ENCODE measurements at places on chromosomes 7 and 10.

DNA sequence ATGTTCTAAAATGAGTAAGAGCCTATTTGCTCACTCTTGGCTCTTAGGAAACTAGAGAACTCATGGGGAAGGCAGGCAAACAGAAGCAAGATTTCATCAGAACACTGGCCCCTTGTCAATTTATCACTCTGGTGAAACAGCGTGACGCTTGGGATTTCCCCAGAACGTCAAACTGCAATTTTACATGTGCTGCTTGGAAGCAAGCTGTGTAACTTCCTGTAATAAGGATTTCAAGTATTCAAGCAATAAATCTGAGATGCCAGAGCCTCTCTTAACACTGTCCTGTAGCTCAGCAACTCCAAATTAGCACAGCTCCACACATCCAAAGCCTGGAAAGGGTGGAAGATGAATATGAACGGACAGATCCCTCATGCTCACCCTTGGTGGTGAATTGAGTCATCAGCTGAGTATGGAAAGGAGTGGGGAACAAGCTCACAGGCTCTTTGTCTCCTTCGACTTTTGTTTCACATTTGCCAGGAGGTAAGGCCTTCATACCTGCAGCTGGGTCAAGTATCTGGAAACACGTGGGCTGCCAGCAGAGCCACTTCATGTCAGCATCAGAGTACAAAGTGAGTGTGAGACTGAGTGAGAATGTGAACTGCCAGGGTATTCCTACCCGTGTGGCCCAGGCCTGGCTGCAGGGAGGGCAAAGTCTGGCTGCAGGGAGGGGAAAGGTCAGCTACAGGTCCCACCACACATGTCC lies 140.4 kb upstream of the NAMPT start:
- no peak for DNase-seq

DNA sequence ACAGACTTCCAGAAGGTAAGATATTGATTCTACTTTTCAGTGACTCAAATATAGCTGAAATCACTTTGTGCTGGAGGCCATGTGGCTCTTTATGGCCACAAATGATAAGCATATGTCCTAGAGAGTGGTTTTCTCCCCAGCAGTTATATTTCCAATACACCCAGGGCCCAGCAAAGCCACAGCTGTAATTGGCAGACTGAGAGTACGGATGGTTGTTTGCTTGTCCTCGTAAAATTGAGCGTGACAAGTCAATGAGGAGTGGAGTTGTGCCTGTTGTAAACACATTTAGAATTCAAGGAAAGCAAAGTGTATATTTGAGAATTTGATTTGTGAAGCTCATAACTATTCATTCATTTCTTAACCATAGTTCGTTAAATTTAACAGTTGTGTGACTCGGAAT lies 201.8 kb downstream of the LHFPL3 start:
- DNase-seq, result no peak

DNA sequence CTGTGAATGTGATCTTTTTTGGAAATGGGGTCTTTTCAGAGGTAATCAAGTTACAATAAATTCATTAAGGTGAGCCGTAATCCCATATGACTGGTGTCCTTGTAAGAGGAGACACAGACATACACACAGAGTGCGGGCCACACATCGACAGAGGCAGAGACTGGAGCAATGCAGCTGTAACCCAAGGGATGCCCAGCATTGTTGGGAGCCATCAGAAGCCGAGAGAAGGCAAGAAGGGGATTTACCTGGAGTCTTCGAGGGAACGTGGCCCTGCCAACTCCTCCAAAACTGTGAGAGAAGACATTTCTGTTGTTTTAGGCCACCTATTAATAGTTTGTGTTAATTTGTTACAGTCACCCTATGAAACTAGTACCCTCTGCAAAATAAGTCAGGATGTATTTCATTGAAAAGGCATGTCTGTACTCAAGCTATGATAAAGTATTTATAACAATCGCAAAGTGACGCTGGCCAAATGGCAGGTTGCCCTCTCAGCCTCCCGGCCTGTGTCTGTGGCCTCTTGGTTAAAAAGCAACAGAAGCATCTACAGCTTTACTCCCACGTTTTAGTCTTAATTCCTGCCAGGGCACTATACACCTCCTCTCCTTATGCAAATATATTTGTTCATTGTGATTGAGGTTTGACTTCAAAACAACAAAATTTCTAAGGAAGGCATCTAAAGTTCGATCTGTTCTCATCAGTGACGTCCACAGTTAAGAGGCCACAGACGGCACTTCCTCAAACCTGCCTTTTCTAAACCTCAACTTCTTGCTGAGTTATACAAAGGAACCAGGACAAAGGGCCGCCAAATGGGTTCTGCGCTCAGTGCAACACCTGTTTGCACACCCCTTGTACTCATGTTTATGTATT lies 46.8 kb downstream of the HIPK2 start:
- DNase-seq, result no peak

GRCh38 chr7:111356941-111357340 lies 205.4 kb downstream of the IMMP2L start:
- no peak for DNase-seq

- DNase-seq, result no peak
Measured at GRCh38 chr10:85413570-85413969, 953.0 kb downstream of the GRID1 start.

GRCh38 chr10:91555455-91555854 lies 77.4 kb downstream of the PPP1R3C start:
- DNase-seq, result no peak

DNA sequence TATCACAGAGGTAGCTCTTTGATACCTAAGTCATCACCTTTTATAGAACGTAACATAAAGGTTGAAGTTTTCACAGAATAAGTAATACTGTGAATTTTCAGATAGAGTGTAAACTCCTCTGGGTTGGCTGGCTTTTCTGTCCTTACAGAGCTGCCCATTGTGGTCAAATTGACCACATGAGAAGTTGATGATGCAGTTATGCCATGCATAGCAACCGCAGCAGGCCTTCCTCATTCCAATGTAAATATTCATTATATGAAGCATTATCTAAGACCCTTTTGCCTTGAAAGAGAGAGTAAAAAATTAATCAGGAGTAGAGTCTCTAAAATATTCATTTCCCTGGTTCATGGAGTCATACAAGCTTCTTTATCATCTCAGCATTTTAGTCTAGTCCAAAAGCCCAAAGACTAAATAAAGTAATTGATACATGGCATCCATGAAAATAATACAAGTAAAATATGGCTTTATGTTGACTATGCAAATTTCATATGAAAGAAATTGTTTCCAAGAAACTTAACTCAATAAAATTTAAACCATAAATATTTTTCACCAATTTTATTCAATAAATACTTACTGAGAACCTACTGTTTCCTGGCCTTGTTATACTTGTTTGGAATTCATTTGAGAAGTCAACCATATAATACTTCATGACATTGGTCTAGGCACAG lies 516.4 kb downstream of the PCDH15 start:
- DNase-seq, result no peak

DNA sequence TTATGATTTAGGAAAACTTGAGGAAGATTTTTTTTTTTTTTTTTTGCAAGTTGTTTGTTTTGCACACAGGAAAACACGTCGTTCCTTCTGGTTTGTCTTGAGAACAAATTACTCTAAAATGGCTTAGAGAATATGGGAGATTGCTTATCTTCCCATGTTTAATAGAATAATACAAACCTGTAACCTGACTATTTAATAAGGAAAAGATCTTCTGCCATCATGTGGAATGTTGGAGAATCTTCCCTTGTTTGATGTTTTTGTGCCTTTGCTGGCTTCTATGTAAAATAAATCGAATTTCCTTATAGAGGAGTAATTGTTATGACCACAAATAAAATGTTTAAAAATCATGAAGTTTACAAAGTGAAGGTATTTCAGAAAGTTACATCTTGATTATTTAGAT lies 818.8 kb downstream of the GATA3 start:
- DNase-seq, result no peak

DNA sequence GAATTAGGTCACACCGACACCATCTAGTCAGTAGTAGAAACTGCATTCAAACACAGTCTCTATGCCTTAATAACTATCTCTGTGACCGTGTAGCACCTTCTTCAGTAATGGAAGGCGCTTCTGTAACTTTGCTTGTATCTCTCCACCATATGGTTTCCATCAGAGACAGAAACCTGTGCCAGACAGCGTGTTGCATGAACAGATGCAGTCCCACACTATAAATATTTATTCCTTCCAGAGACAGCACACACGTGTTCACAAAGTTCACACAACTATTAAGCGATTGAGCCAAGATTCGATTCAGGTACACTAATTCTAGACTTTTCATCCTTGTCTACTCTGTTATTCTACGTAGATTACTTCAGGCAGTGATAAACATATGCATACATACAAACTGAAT lies 873.9 kb upstream of the MBL2 start:
- DNase-seq, result no peak

DNA sequence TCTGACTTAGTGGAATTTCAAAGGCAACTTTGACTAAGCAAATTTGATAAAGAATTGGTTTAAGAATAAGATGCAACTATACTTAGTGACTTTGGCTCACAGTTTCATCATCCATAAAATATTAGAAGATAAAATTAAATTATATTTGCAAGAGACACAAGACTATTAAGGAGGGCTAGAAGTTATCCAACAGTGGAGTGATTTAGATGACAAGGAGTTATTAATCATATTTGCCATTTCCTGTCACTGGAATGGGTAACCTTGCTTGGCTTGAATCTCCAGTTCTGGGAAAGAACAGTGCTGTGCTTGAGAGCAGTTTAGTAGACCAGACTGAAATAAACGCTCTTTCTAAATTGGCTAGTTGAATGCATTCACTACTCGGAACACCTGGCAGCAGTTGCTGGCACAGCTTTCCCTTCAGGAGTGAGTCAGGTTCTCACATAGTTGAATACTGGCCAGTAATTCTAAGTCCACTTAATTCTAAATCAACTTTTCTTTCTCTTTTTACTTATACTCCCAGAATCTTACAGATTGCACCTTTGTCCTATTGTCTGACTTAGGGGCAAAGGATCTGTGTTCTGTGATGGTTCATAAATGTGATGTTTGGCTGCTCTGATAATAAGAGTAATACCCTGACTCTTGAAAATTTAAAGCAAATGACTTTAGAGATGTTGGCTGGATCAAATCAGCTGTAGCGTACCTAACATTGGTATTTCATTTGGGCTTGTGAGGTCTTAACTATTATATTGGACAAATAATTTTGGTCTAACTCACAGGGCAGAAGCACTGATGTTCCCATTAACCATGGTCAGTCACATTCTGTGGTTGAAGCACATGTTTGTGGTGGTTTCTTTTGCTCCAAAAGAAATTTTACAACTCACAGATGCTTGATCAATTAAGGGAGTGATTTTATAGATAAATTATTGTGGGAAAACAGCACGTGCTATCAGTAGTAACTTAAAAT lies 16.6 kb downstream of the STMP1 start:
- no peak for DNase-seq

- DNase-seq, result no peak
Measured at GRCh38 chr10:61964059-61964709, 62.7 kb downstream of the ARID5B start.
